ENCODE measurements at places on chromosomes 3 and 15. TPM values are rescaled to one million over a fixed set of nuclear protein-coding genes. Genes with fewer than 3 reads are reported as not detected.
A peak's percentile ranks its signal among the peaks of the same experiment; 100 is the strongest.

Gene CD86
- not detected for total RNA-seq

Gene NCEH1
- total RNA-seq = 72.9 TPM

Gene CPLX3
- not detected for total RNA-seq

Gene CTDSPL
- total RNA-seq = 26.7 TPM

- DNase-seq = no peak
These were observed 9.6 kb upstream of the PSMD2 start for GRCh38 chr3:184289426-184289938.

- peak; percentile 81 for DNase-seq
These were observed 779.5 kb downstream of the NTRK3 start for GRCh38 chr15:87477026-87477425.

Gene EIF4E3
- 2.7 TPM for total RNA-seq

Gene CCR9
- total RNA-seq = 0.17 TPM

DNA sequence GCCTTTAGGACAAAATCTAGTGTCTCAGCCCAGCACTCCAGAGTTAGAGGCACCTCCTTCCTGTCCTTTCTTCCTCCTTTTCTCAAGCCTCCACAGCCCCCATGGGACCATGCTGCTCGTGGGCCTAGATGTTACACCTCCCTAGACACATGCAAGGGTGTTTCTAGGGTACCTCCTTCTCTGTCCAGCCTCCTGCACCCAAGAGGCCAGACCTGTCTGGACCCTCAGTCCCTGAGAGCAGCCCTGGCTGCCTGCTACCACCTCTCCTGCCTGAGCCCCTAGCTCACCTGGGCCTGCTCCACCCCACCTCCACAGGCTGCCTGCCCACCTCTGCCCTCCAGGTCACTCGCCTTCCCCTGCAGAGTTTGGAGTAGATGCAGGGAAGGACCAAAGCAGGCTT is 5.2 kb downstream of the LOXL1 start:
- no peak for DNase-seq

- DNase-seq = no peak
These were observed 630 bp downstream of the ATP6V1A start for GRCh38 chr3:113747283-113748046.

All from epithelial cell of proximal tubule (primary cell).